ENCODE measurements at places on chromosomes 5 and 9.

- no peak overlapping the region for H3K27ac ChIP-seq
- peak; percentile 68 for DNase-seq
- no peaks in the 10 kb centered on the region for H3K36me3 ChIP-seq
- H3K4me1 ChIP-seq = no peaks in the 10 kb centered on the region
These were observed 23.4 kb downstream of the MEGF10 start for GRCh38 chr5:127313847-127314473.

- H3K27ac ChIP-seq = no peak overlapping the region
- no peaks in the 10 kb centered on the region for H3K36me3 ChIP-seq
- no peaks in the 10 kb centered on the region for H3K27me3 ChIP-seq
These were observed 36.7 kb upstream of the UBE2D2 start for GRCh38 chr5:139524446-139524845.

- no peaks in the 10 kb centered on the region for H3K27me3 ChIP-seq
- H3K4me3 ChIP-seq = no peak overlapping the region
- no peaks in the 10 kb centered on the region for H3K36me3 ChIP-seq
- no peak for DNase-seq
These were observed 72.3 kb downstream of the XRCC4 start for GRCh38 chr5:83149671-83150070.

GRCh38 chr9:129481810-129482511 is 138.9 kb downstream of the C9orf50 start:
- H3K36me3 ChIP-seq = no peaks in the 10 kb centered on the region
- peak overlapping the region; percentile 33 for H3K4me3 ChIP-seq
- H3K27me3 ChIP-seq = no peaks in the 10 kb centered on the region
- peak overlapping the region; percentile 100 for H3K27ac ChIP-seq
- peak; percentile 48 for DNase-seq

GRCh38 chr5:127085796-127086195 is 12.5 kb upstream of the C5orf63 start:
- DNase-seq = no peak
- H3K27ac ChIP-seq = no peak overlapping the region
- H3K4me1 ChIP-seq = no peaks in the 10 kb centered on the region
- no peaks in the 10 kb centered on the region for H3K36me3 ChIP-seq
- no peak overlapping the region for H3K4me3 ChIP-seq

DNA sequence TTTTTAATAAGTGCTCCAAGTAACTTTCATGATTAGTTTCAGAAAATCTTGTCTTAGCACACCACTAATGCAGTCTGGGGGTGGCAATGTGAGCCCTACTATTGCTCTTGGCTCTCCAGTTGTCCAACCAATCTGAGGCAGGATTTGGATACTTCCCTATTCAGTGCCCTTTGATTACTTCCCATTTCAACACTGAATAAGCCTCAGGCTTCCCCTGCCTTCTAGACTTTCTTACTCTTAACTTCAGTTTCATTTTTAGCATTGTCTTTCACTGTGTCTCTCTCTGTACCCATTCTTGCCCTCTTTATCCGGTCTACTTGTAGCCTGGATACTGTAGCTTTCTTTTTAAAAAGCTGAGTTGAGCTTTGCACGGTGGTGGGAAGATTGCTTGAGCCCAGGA is 186.1 kb downstream of the C9orf152 start:
- no peaks in the 10 kb centered on the region for H3K36me3 ChIP-seq
- no peak overlapping the region for H3K27ac ChIP-seq
- no peak overlapping the region for H3K4me3 ChIP-seq
- no peaks in the 10 kb centered on the region for H3K27me3 ChIP-seq

DNA sequence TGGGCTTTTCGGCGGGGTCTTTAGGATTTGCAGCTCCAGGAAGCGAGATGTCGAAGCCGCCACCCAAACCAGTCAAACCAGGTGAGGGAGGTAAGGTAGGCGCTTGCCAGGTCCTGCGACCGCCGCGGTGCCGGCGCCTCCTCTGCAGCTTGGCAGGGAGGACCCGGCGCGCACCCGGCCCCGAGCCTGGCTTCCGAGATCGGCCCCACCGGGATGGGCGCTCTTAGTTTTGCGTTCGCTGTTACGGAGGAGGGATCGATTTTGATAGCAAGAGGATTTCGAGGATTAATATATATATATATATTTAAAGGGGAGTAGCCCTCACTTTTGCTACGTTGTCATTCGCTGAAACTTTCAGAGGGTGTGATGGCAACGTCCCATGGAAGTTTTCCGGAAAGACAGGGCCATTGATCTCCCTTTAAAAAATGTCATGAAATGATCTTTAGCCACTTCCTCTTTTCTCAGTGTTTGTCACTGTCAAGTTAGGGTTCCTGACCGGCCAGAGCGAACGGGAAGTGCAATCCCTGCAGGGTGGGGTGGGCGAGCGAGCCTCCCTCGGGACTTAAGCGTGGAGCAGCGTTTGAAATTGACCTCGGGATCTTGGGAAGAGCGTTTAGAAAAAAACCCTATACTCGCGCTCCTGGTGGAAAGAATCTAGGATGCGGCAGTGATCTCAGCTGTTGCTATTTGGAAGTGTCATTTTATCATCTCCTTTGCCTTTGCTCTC is 495 bp downstream of the OSTF1 start:
- peak overlapping the region; percentile 94 for H3K27ac ChIP-seq
- H3K27me3 ChIP-seq = no peaks in the 10 kb centered on the region
- H3K36me3 ChIP-seq = no peaks in the 10 kb centered on the region
- H3K4me1 ChIP-seq = peaks cover 48% of the 10 kb centered on the region
- peak overlapping the region; percentile 89 for H3K4me3 ChIP-seq

DNA sequence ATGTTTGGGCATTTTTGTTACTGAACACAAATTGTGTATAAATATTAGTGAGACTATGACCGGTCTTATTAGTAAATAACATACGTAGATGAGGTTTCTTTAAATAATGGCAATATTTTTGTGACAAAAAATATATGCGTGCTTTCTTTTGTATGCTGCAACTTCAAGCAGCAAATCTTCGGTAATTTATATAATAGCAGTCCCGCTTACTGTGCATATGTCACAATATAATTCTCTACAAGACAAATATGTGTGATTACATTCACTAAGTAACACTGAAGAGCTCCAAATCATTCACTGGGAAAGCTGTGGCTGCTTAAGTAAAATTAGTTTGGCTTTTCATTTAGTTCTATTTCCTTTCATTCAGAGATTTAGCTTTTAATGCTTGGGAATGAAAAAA is 376.0 kb downstream of the CYLC2 start:
- H3K36me3 ChIP-seq = no peaks in the 10 kb centered on the region
- H3K4me1 ChIP-seq = no peaks in the 10 kb centered on the region
- no peak for DNase-seq
- no peak overlapping the region for H3K4me3 ChIP-seq

- no peaks in the 10 kb centered on the region for H3K4me1 ChIP-seq
- no peak overlapping the region for H3K27ac ChIP-seq
- H3K27me3 ChIP-seq = no peaks in the 10 kb centered on the region
- H3K4me3 ChIP-seq = no peak overlapping the region
- no peaks in the 10 kb centered on the region for H3K36me3 ChIP-seq
These were observed 23.5 kb upstream of the ERAP2 start for GRCh38 chr5:96852759-96853158.

DNA sequence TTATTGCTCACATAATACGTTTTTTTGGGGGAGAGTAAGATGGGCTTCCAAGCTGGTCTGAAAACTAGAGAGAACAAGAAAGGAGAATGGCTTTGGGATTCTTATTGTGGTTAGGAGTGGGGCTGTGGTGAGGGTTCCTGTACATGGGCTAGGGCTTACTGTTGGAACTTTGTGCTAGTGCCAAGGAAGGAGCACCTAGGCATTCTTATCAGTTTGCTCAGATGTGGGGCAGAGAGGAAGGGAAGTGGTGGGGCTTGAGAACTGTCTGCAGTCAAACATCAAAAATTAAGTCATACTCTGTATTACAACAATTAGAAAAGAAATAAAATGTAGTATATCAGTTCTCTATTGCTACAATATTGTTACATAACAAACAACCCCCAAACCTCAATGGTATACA is 4.0 kb upstream of the THBS4 start:
- no peaks in the 10 kb centered on the region for H3K36me3 ChIP-seq
- H3K27ac ChIP-seq = no peak overlapping the region
- H3K4me3 ChIP-seq = no peak overlapping the region
- H3K27me3 ChIP-seq = no peaks in the 10 kb centered on the region
- no peaks in the 10 kb centered on the region for H3K4me1 ChIP-seq

GRCh38 chr5:132953710-132954109 is 9.7 kb downstream of the AFF4 start:
- H3K4me1 ChIP-seq = peaks cover 24% of the 10 kb centered on the region
- H3K27ac ChIP-seq = no peak overlapping the region
- no peaks in the 10 kb centered on the region for H3K36me3 ChIP-seq
- H3K4me3 ChIP-seq = no peak overlapping the region
- H3K27me3 ChIP-seq = no peaks in the 10 kb centered on the region
- DNase-seq = no peak

DNA sequence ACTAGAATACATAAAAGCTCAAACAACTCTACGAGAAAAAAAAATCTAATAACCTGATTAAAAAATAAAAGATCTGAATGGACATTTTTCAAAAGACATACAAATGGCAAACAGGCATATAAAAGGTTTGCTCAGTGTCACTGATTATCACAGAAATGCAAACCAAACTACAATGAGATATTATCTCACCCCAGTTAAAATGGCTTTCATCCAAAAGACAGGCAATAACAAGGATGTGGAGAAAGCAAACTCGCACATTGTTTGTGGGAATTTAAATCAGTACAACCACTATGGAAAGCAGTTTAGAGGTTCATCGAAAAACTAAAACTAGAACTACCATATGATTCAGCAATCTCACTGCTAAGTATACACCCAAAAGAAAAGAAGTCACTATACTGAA is 20.8 kb downstream of the UGT3A2 start:
- H3K4me1 ChIP-seq = no peaks in the 10 kb centered on the region
- H3K27ac ChIP-seq = no peak overlapping the region
- H3K4me3 ChIP-seq = no peak overlapping the region
- no peak for DNase-seq
- H3K27me3 ChIP-seq = no peaks in the 10 kb centered on the region
- no peaks in the 10 kb centered on the region for H3K36me3 ChIP-seq

- H3K27me3 ChIP-seq = no peaks in the 10 kb centered on the region
- no peak overlapping the region for H3K27ac ChIP-seq
- DNase-seq = peak; percentile 22
- no peak overlapping the region for H3K4me3 ChIP-seq
These were observed 63.6 kb upstream of the SLC28A3 start for GRCh38 chr9:84404095-84404686.

GRCh38 chr5:66639037-66639436 is 42.8 kb downstream of the MAST4 start:
- H3K36me3 ChIP-seq = no peaks in the 10 kb centered on the region
- no peak for DNase-seq
- no peak overlapping the region for H3K4me3 ChIP-seq
- H3K27me3 ChIP-seq = no peaks in the 10 kb centered on the region
- no peaks in the 10 kb centered on the region for H3K4me1 ChIP-seq

DNA sequence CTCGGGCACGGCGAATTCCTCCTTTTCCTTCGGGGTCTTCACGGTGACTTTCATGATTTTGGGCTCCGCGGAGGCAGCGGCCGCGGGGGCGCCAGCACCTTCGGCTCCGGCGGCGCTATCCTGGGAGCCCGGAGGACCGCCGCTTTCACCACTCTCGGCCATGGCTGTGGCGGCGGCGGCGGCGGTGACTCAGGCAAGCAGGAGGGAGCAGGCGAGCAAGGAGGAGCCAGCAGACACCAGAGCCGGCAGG is 315 bp downstream of the UBQLN1 start:
- no peaks in the 10 kb centered on the region for H3K36me3 ChIP-seq
- no peaks in the 10 kb centered on the region for H3K27me3 ChIP-seq
- DNase-seq = no peak
- peak overlapping the region; percentile 99 for H3K27ac ChIP-seq
- H3K4me3 ChIP-seq = peak overlapping the region; percentile 50

- H3K27me3 ChIP-seq = no peaks in the 10 kb centered on the region
- no peaks in the 10 kb centered on the region for H3K36me3 ChIP-seq
- H3K4me3 ChIP-seq = no peak overlapping the region
- H3K4me1 ChIP-seq = no peaks in the 10 kb centered on the region
These were observed 30.6 kb downstream of the CPLX2 start for GRCh38 chr5:175902026-175902425.

- no peak overlapping the region for H3K4me3 ChIP-seq
- H3K36me3 ChIP-seq = no peaks in the 10 kb centered on the region
- no peak for DNase-seq
- H3K4me1 ChIP-seq = no peaks in the 10 kb centered on the region
These were observed 162.9 kb downstream of the ZDHHC21 start for GRCh38 chr9:14530366-14530765.

- H3K4me1 ChIP-seq = peaks cover 20% of the 10 kb centered on the region
- no peak overlapping the region for H3K4me3 ChIP-seq
- H3K36me3 ChIP-seq = peaks cover 6% of the 10 kb centered on the region
- DNase-seq = no peak
- no peaks in the 10 kb centered on the region for H3K27me3 ChIP-seq
These were observed 1.1 kb upstream of the SNAPC3 start for GRCh38 chr9:15421532-15421931.

- H3K27me3 ChIP-seq = no peaks in the 10 kb centered on the region
- no peak overlapping the region for H3K4me3 ChIP-seq
- H3K4me1 ChIP-seq = no peaks in the 10 kb centered on the region
- DNase-seq = no peak
These were observed 24.6 kb upstream of the SEC16A start for GRCh38 chr9:136507221-136507991.

- no peak overlapping the region for H3K4me3 ChIP-seq
- peaks cover 78% of the 10 kb centered on the region for H3K4me1 ChIP-seq
- no peaks in the 10 kb centered on the region for H3K27me3 ChIP-seq
- H3K27ac ChIP-seq = peak overlapping the region; percentile 92
- peak; percentile 89 for DNase-seq
These were observed 28.4 kb downstream of the RUSC2 start for GRCh38 chr9:35518225-35518821.

DNA sequence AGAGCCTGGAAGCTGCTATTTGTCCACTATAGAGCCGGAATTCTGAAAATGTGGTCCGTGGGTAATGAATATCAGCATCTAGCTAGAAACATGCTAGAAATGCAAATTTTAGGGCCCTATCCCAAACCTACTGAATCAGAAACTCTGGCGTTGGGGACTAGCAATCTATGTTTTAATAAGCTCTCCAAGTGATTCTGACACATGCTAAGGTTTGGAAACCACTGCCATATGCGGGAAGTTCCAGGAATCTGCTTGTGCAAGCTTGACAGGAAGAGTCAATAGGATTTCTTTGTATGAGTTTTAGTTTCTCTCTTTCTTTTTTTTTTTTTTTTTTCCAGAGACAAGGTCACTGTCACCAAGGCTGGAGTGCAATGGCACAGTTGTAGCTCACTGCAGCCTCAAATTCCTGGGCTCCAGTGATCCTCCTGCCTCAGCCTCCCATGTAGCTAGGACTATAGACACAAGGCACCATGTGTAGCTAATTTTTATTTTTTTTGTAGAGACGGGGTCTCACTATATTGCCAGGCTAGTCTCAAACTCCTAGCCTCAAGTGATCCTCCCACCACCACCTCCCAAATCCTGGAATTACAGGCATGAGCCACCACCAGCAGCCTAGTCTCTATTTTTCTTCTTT is 26.4 kb upstream of the CARNMT1 start:
- H3K27ac ChIP-seq = no peak overlapping the region
- no peak for DNase-seq
- no peaks in the 10 kb centered on the region for H3K4me1 ChIP-seq
- no peaks in the 10 kb centered on the region for H3K36me3 ChIP-seq
- H3K4me3 ChIP-seq = no peak overlapping the region

- no peak overlapping the region for H3K4me3 ChIP-seq
- no peaks in the 10 kb centered on the region for H3K36me3 ChIP-seq
- no peak overlapping the region for H3K27ac ChIP-seq
- no peaks in the 10 kb centered on the region for H3K4me1 ChIP-seq
These were observed 19.7 kb upstream of the GDA start for GRCh38 chr9:72129271-72130156.
